ENCODE measurements at places on chromosomes 7 and 10.

- no peak for DNase-seq
Measured at GRCh38 chr7:88835147-88835728, 39.7 kb upstream of the TEX47 start.

DNA sequence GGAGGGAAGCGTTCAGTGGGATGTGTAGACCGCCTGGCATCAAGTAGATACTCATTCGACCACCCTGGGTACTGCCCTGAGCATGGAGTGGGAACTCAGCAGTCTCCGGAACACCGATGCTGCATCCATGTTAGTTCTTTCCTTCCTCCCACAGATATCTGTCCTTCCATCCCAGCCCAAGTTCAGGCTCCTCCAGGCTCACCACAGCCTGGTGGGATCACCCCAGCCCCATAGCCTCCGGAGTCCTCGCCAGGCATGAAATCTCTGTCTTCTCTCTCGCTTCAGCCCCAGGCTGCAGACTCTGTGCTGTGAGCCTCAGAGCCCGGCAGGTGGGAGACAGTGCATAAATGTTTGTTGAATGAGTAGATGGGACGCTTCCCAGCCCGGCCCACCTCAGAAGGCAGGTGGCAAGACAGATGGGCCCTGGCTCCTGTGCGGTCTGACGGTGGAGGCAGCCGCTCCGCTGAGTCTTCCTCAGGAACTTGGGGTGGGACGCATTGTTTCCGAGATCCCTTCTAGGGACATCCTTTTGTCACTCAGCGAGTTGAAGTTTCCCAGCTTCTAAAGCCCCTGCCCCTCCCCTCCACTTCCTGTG lies 42.9 kb downstream of the ELFN1 start:
- no peak for DNase-seq

DNA sequence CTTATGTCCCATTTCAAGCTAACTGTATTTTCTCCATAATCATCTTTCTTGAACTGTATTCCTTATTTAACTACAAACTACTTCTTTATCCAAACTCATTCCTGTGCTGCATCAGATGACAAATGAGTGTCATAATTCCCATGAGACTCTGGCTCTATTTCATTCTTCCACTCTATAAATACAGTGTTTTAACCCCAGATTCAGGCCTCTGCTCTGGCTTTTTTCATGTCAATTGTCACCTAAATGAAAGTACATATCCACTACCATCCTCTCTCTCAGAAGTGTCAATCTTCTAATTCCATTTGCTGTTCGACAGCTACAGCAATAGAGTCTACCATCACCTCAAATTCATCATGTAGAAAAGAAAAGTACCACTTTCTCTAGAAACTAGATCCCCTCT lies 172.7 kb downstream of the CACNA2D1 start:
- DNase-seq, result no peak

- DNase-seq, result peak; percentile 23
Measured at GRCh38 chr10:132543916-132544743, 6.5 kb downstream of the INPP5A start.

DNA sequence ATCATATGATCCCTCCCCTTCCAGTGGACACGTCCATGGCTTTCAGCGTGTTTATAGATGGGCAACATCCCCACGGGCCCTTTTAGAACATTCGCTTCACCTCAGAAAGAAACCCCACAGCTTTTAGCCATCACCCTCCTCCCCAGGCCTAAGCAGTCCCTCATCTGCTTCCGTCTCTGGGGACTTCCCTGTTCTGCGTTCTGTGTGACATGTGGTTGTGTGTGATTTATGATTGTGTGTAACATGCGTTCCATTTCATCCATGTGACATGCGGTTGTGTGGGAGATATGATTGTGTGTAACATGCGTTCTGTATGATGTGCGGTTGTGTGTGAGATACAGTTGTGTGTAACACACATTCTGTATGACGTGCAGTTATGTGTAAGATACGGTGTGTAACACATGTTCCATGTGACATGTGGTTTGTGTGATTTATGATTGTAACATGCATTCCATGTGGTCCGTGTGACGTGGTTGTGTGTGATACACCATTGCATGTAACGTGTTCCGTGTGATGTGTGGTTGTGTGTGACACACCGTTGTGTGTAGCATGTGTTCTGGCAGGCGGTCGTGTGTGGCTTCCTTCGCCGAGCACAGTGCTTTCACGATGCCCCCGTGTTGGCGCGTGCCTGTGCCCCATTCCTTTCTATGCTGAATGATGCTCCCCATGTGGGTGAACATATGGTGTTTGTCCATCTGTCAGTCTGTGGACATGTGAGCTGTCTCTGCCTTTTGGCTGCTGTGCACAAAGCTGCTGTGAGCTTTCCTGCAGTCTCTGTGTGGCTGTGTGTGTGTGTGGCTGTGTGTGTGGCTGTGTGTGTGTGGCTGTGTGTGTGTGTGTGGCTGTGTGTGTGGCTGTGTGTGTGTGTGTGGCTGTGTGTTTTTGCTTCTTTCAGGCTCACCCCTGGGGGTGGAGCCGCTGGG lies 26.2 kb downstream of the PWWP2B start:
- no peak for DNase-seq

GRCh38 chr7:153398370-153398769 lies 638.8 kb downstream of the ACTR3B start:
- DNase-seq, result no peak

- DNase-seq, result no peak
Measured at GRCh38 chr7:39172137-39172536, 194.4 kb downstream of the POU6F2 start.

DNA sequence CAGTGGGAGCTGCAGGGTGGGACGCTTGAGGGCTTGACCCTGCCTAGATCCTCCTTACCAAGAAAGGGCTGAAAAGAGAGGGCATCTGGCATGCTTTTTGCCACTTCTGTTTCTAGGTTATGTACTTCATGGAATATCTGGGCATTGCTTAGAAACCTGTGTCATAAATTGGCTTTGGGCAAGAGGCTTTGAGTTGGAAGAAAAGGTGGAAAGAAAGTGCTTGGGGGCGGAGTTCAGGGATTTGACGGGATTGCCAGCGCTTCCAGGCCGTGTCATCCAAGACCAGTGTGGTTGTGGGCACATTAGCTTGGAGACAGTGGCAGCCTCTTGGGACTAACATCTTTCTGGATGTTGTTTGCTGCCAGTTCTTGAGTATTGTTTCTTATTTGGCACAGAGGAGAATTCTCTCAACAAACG lies 825 bp downstream of the ZNF862 start:
- DNase-seq, result no peak

DNA sequence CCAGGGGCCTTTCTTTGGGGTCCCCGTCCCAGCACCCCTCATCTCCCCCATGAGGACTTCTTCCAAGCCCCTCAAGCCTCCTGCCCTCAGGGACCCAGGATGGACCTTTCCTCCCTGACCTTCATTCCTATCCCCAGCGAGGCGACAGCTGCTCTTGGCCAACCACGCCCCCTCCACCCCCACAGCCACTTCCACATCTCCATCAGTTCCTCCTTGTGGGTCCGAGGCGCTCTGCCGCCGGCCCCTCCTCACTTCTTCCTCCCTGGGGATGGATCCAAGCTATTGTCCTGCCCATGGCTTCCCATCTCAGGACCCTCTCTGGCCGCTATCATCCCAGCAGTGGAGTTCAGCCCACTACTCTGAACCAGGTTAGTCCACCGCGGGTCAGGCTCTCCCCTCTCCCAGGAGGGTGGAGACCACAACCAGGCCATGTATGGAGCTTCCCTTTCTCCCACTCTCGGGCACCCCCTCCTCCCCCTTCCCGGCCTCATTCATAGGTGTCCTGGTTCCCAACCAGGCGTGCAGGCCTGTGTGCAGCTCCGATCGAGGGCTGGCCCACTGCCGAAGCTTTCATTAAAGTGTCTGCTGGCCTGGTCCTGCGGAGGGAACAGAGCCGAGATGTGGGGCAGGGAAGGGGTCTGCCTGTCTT lies 1.7 kb upstream of the SH2B2 start:
- no peak for DNase-seq

GRCh38 chr10:121812031-121812430 lies 115.8 kb downstream of the ATE1 start:
- DNase-seq, result no peak

- no peak for DNase-seq
Measured at GRCh38 chr10:123303581-123304337, 149.6 kb downstream of the BUB3 start.

DNA sequence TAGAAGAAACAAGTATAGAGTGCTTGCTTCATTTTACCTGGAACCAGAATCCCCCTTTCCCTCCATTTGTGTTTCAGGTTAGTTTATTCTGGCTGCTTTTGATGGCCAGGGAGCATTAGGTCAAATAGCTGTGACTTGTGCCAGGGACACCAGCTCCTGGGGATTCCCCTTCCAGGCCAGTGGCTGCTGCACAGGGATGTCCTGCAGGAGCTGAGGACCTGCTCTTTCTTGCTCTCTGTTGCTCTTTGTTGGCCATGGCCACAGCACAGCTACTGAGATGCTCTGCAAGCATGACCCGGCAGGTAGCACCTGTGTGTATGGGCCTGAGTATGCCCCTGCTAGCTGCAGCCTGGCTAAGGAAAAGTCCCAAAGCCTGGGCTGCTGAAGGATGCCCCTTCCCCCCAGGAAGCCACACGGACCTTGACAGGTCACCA lies 208.9 kb downstream of the EBF3 start:
- DNase-seq, result no peak

GRCh38 chr10:103246324-103246723 lies 637 bp downstream of the RPEL1 start:
- no peak for DNase-seq

- DNase-seq, result no peak
Measured at GRCh38 chr7:148116829-148117403, 473.6 kb upstream of the C7orf33 start.
